ENCODE measurements at places on chromosomes 6 and 20. TPM values are rescaled to one million over a fixed set of nuclear protein-coding genes. Genes with fewer than 3 reads are reported as not detected.
A peak's percentile ranks its signal among the peaks of the same experiment; 100 is the strongest.

GRCh38 chr6:91127752-91128151 is 540.9 kb upstream of the MAP3K7 start:
- DNase-seq = no peak

DNA sequence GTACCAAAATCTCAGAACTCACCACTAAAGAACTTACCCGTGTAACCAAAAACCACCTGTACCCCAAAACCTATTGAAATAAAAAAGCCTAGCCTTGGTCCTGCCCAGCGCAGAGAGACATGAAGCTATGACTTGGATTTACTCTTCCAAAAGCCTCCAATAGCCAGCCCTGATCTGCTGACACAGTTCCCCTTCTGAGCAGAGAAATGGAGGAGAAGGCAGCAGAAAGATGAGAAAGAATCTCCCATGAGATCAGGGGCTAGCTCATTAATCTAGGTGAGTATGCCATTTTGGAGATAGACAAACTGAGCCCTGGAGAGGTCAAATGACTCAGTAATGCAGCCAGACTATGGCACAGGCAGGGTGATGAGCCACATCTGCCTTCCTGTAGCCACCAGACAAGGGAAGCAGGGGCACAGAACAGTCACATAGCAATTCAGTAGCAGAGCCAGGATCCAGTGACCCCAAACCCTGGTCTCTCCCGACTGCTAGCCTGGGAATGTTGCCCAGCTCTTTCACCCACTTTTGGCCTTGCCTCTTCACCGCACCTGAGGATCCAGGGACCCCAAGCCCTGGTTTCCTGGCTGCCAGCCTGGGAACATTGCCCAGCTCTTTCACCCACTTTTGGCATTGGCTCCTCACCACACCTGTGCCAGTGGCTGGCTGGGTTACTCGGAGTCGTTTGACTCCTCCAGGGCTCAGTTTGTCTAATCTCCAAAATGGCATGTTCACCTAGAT is 7.2 kb upstream of the SDCBP2 start:
- DNase-seq = peak; percentile 27

DNA sequence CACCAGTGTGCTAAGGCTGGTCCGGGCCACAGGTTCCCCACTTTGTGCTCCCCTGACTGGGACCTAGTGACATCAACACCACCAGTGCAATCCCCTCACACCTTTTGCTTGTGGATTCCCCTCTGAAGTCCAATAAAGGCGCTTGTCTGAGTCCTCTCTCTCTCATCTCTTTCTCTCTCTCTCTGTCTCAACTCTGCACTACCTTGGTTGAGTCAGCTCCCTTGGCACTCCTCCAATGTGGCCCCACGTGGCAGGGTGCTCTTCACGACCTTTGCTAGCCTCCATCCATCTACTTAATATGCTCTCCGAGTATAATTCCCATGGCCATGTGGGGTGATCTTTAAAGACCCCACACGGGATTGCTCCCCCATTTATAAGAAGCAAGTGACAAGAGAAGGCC is 385.0 kb downstream of the CD83 start:
- no peak for DNase-seq

- DNase-seq = no peak
These were observed 315.7 kb upstream of the MOCS1 start for GRCh38 chr6:40249935-40250334.

DNA sequence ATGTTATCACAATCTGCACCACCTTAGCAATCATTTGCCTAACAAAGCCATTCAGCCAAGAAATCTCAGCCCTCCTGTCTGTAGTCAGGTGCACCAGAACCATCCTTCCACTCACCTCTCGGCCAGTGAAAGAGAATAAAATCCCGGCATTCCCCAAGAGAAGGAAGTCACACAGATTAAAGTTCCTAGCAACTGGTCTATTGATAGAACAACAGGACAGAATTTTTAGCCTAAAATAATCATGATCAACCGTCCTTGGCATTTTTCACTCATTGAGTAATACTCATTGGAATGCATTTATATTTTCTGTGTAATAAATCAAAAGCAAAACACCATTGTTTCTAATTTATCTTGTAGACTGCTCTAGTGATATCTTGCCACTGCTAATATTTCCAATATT is 85.7 kb upstream of the CDH4 start:
- DNase-seq = peak; percentile 14

DNA sequence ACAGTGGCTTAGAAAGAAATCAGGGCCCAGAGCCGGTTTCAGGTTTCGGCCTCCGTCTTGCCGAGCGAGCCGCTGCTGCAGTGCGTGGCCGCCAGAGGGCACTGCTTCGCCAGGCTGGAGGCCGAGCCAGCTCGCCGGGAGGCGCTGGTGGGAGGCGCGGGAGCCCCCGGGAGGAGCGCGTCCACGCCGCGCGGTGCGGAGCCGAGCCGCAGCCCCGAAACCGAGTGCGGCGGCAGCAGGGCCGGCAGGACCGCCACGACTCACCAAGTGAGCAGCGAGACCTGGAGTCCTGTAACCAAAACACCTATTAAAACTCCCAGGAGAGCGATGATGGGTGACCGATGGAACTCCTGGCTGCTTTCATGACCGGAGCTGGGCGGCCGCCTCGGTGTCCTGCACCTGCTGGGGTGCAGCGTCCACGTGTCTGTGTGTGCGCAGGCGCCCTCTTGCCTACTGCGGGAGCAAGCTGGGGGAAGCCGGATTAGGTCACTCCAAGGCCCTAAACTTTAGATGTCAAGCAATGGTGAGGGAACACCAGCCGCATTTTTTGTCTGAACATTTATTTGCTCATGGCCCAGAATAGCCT is 186.9 kb upstream of the UST start:
- peak; percentile 66 for DNase-seq

GRCh38 chr6:56713254-56713672 is 70.6 kb upstream of the DST start:
- DNase-seq = peak; percentile 70

- DNase-seq = no peak
These were observed 262.8 kb upstream of the HS3ST5 start for GRCh38 chr6:114605656-114606055.

DNA sequence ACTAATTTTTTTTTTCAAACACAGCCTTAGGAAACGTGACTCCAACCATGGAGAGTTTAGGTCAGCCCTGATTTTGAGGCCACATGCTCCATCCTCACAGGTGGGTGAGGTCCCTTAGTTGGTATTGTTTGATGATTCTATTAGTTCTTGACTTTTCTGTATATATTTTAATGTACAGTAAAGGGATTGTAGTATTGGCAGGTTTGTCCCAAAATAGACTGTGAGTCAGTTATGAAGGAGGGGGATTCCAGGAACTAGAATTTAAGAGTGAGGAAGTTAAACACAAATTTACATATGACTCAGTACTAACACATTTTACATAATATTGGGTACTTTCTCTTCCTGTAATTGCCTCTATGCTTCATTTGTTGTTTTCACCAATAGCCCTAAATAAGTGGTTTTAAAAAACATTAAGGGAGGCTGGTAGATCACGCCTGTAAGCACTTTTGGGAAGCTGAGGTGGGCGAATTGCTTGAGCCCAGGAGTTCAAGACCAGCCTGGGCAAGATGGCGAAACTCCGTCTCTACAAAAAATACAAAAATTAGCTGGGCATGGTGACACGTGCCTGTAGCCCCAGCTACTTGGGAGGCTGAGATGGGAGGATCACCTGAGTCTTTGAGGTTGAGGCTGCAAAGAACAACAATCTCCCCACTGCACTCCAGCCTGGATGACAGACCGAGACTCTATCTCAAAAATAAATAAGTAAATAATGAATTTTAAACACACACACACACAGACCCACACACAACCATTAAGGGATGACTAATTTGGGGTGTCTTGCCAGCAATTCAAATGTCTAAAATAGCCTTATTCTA is 81.8 kb downstream of the SGK1 start:
- DNase-seq = no peak

DNA sequence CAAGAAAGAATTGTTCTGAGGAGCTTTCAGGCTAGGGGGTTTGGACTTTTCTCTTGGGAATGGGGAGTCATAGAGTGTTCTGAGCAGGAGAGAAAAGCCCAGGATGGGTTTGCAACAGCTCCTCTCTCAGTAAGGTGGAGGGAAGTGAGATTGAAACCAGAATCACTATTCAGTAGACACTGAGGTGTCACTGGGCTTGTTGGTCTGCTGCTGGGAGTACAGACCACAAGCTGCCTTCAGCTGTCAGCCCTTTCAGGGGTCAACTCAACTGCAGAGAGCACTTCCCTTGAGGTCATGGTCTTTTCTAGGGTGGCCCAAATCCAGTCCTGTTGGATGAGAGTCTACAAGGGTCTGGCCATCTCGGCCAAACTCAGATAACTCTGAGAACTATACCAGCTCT is 12.9 kb upstream of the FOXA2 start:
- DNase-seq = no peak

DNA sequence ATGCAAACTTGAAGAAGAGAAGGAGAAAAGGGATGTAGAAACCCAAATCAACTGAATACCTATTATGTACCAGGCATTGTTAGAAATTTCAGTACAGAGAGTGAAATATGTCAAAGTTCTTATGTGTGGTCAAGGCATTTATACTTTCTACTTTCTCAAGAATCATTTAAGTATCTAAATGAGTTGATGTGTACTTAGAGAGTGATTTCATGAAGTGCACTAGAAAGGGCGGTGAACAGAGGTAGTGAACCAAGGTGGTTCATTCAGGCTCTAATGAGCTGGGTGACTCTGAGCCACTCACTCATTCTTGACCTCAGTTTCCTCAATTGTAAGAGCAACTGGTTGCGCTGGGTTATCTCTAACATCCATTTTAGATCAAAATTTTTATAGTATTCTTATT is 3.3 kb downstream of the PDE7B start:
- no peak for DNase-seq

- DNase-seq = no peak
These were observed 441.1 kb upstream of the ARID1B start for GRCh38 chr6:156336089-156336488.

- no peak for DNase-seq
These were observed 243.9 kb downstream of the HAO1 start for GRCh38 chr20:7696311-7696710.

GRCh38 chr6:122798099-122798641 is 9.1 kb downstream of the SMPDL3A start:
- DNase-seq = peak; percentile 79

DNA sequence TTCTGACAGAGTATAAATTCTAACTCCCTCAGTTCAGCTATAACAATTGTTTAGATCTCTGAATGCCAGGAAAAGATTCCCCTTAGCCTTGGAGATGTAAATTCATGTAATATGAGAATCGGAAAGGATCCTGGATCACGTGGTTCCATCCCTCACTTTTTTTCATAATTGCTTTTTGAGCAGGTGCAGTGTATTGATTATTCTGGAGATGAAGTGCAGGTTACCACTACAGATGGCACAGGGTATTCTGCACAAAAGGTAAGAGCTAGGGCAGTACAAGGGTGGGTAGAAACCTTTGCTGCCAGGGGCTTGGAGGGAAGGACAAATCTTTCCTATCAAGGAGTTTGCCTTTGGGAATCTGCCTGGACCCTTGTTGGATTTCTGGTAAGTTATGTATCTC is 52.7 kb downstream of the KDM1B start:
- DNase-seq = no peak

DNA sequence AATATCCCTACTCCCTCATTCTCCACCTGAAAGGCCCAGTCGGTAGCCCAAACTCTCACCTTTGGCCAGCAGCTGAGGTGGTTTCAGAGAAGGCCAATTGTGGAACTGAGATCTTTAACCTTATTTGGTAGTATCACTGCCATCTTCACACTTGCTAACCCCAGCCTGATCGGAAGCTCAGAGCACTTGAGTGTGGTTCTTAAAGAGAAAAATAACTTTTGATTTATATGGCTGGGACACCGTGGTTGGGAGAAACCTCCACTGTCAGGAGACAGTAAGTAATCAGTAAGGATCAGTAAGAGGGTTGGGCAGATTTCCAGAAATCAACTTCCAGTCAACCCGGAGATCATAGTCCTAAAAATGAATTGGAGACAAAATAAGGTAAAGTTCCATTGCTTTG is 22.8 kb upstream of the PRSS16 start:
- DNase-seq = no peak

RAD21L1 gene
- 0.19 TPM for total RNA-seq

STX16 gene
- total RNA-seq = 32.7 TPM

HTR1B gene
- not detected for total RNA-seq

ULBP3 gene
- 5.4 TPM for total RNA-seq

PRND gene
- total RNA-seq = not detected

TINAG gene
- not detected for total RNA-seq

NOX3 gene
- total RNA-seq = not detected

TNNC2 gene
- not detected for total RNA-seq

PSORS1C2 gene
- not detected for total RNA-seq

LY86 gene
- not detected for total RNA-seq

UFL1 gene
- total RNA-seq = 26.4 TPM

SLC12A5 gene
- total RNA-seq = not detected

All from SJSA1 (cell line).